ENCODE measurements at places on chromosomes 11 and 22.

DNA sequence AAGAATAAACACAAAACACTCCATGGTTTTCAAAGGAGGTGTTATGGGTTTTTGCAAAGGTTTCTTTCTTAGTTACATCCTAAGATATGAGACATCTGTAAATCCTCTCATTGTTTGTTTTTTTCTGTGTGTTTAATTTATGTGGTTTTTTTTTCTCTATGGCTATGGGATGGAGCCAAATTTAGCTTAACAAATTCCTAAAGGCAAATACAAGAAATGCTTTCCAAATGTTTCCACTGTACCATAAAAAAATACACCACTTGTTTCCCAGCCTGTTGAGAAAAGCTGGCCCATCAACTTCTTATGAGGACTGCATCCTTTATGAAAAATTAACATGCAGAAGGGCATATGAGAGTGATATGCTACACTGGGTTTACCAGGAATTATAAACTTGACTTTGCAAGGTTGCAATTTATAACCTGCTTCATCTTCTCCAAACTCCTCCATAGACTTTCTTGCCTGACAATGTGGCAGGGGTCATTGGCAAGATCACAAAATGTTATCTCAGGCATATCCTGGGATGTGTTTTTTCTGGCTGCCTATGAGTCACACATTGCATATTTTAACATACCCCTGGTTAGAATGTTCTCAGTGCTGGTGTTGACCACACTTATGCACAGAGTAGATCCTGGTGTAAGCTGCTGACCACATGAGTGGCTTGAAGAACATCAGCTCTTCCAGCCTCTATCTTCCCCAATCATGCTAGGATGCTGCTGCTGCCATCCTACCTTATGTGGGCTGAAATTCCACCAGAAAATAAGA lies 137.6 kb upstream of the TTC12 start:
- DNase-seq: no peak

DNA sequence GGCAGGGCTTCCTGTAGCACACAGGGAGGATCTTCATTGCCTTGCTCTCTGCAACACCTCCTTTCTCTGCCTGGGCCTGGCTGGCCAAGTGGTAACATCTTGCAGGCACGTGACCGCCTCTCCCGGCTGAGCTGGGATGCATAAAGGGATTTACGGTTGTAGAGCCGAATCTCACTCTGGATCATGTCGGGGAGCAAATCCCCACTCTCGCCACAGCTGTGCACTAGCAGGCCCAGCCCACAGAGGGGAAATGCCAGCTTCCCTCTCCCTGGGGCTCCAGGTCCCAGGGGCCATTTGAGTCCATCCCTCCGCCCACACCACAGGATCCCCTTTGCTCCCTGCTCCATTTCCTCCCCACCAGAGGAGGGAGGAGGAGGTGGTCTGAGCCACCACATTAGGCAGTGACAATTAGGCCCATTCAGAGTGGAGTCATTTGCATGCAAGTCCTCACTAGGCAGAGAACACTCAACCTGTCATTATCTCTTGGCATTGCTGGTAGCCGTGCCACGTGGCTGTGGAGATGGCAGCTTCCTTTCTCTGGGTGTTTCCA lies 196.7 kb downstream of the DSCAML1 start:
- no peak for DNase-seq

DNA sequence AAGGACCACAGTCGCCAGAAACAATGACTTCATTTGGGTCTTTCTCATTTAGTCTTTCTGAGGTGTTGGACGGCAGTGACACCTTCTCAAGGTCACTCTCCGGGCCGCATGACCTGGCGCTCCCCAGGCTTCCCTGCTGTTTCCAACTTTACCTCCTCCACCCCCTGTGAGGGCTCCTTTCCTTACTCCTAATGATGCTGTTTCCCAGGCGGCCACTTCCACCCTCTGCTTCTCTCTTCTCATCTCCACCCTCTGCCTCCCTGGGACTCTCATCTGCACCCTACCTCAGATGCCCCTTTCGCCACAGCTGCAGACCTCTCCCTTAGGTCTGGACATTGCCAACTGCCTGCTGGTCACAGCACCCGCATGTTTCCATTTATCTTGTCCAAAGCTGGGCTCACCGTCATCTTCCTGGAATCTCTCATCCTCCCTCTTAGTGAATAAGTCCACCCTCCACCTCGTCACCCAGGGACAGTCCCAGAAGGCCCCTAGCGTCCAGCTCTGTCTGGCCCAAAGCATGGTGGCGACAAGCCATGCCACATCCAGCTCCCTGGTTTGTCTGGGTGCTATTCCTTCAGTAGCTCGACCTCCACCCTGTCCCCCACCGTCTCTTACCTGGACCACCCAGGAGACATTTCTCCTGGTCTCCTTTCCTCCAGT lies 113.8 kb downstream of the BUD13 start:
- no peak for DNase-seq

GRCh38 chr22:36235585-36235984 lies 3.7 kb downstream of the APOL2 start:
- no peak for DNase-seq

DNA sequence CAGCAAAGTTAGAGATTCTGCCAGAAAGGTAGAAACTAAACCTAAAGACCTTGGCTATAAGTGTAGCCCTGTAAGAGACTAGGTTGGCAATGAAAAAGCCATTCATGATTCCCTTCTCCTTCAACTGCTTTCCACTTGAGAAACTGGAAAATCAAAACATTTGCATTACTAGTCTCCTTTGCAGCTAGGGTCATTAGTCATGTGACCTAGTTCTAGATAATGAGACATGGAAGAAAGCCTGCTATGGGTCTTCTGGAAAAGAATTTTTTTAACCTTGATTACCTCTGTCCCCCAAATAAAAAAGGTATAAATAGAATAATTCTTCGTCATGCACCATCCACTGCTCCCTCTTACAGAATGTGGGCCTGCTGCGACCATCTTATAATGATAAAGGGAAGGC lies 80.1 kb downstream of the SOX6 start:
- DNase-seq: no peak

GRCh38 chr11:120060512-120060911 lies 77.4 kb downstream of the TRIM29 start:
- DNase-seq: no peak

GRCh38 chr11:35207471-35208403 lies 68.8 kb downstream of the CD44 start:
- no peak for DNase-seq

GRCh38 chr11:32213223-32213622 lies 122.3 kb downstream of the RCN1 start:
- DNase-seq: no peak

GRCh38 chr11:118180300-118180703 lies 3.9 kb upstream of the SCN2B start:
- no peak for DNase-seq

GRCh38 chr11:130156108-130157022 lies 3.2 kb upstream of the ST14 start:
- no peak for DNase-seq

DNA sequence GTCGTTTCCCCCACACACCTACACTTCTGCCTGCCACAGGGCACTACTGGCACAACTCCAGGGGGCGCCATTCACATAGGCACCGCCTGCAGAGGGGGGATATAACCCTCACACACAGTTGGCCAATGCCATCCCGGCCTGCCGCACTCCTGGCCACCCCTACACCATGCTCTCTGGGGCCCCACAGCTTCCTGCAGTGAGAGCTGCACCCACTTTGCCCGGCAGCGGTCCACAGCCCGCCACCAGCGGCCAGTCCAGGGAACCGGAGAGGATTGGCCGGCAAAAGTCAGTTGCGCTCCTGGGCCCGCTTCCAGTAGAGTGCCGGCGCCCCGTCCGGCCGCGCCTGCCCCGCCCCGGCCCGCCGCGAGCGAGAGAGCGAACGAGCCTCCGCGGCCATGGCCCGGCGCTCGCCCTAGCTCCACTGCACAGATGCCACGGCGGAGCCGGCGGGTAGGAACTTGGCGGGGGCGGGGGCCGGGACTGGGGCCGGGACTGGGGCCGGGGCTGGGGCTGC lies 25.6 kb upstream of the SUSD2 start:
- DNase-seq: no peak

DNA sequence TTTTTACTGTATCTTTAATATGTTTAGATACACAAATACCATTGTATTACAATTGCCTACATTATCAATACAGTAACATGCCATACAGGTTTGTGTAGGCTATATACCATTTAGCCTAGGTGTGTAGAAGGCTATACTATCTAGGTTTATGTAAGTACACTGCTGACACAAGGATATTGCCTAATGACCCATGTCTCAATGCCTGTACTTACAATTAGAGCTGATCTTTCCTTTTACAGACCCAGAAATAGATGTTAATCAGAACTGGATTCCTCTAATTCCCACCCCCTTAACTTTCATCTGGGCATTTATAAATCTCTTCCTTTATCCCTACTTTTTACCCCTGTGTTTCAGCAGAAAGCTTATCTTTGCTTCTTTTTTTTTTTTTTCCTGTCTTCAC lies 229.5 kb downstream of the METTL15 start:
- no peak for DNase-seq

DNA sequence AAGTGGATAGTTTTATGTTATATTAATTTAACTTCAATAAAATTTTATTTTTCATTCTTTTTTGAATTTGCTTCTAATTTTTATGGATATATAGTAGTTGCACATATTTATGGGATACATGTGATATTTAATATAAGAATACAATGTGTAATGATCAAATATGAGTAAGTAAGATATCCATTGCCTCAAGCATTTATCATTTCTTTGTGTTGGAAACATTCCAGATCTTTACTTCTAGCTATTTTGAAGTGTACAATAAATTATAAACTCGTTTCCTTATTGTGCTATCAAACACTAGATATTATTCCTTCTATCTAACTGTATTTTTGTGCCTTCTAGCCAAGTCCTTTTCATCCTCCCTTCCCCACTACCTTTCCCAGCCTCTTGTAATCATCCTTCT lies 17.0 kb downstream of the EXPH5 start:
- DNase-seq: no peak

GRCh38 chr11:65172600-65172999 lies 2.6 kb downstream of the SPDYC start:
- DNase-seq: no peak

DNA sequence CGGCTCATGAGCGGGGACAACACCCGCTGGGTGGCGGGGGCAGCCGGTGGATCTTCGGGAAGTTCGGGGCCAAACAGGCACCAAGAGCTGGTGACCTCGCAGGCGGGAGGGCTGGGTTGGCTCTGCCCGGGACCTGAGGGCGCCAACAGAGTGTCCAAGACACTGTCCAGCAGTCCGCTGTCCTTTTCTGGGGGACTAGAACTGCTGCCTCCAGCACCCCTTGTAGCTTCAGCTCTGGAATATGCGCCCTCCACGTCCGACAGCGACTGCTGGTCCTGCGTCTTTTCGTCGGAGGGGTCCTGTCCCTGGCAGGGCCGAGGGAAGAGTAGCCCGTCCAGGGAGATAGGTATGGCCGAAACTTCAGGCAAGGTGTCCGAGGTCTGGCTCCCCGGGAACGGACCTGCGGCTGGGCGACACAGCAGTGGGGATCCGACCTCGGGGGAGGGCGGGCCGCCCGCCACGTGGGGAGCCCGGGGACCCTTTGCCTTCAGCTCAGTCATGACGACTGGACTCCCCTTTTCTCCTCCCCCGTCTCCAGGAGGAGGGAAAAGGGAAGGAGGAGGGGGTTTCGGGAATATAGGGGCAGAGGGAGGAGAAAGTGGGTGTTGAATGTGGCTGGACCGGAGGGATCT lies 926 bp downstream of the PGR start:
- no peak for DNase-seq

DNA sequence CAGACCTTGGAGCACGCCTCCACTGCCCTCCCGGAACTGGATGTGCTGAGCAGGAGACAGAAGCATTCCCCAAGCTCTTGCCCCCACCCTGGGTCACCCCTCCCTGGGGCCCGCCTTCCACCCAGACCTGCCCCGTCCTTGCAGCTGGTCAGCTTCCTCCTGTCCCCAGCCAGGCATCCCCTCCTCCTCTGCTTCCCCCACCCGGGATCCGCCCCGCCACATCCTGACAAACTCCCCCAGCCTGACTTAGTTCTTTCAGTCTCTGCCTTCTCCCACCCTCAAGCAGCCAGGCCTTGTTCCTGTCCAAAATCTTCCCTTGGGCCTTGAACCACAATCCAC lies 1.1 kb upstream of the PLXNB2 start:
- DNase-seq: no peak

DNA sequence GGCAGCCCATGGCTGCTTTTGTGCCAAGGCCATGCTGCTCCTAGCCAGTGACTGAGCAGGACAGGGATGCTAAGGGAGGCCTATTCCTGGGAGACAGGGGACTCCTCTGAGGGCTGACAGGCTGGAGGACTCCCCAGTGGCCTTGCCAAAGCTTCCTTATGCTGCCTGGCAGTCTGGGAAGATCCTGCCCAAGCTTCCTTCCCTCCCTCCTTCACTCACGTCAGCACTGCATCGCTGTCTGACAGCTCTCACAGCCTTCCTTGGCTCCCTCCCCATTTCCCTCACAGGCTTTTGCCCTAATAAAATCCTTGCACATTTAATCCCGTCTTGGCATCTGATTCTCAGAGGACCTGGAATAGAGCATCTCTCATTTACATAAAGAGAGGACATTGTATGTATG lies 26.5 kb downstream of the HTR3A start:
- DNase-seq: no peak

GRCh38 chr11:22416462-22416861 lies 78.3 kb downstream of the SLC17A6 start:
- DNase-seq: no peak

- no peak for DNase-seq
Measured at GRCh38 chr11:43197379-43197778, 114.4 kb upstream of the API5 start.

DNA sequence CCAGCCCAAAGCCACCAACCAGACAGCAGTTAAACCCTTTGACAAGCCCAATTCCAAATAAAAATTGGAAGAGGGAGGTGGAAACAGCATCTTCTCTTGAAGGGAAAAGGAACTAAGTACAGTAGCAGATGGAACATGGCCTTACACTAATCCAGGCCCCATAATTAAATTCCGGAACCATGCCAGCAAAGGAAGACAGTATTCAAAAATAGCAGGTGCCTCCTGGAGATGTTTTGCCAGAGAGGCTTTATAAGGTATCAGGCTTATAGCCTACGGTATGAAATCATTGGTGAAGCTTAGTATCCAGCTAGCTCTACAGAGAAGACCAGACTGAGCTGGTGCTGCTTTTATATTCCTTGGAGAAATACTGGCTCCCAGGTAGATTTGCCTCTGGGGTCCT lies 344.1 kb upstream of the API5 start:
- DNase-seq: no peak

GRCh38 chr11:63443714-63444113 lies 47.3 kb downstream of the PLAAT5 start:
- no peak for DNase-seq

- DNase-seq: no peak
Measured at GRCh38 chr11:108216988-108217387, 5.5 kb downstream of the NPAT start.

- DNase-seq: no peak
Measured at GRCh38 chr11:11499300-11499699, 122.5 kb downstream of the GALNT18 start.

- peak; percentile 13 for DNase-seq
Measured at GRCh38 chr11:76670485-76671236, at the start of gene LRRC32. Gene LRRC32 (minus strand): TSS chr11:76670747. CDS start chr11:76665954, 4,793 bp downstream.

DNA sequence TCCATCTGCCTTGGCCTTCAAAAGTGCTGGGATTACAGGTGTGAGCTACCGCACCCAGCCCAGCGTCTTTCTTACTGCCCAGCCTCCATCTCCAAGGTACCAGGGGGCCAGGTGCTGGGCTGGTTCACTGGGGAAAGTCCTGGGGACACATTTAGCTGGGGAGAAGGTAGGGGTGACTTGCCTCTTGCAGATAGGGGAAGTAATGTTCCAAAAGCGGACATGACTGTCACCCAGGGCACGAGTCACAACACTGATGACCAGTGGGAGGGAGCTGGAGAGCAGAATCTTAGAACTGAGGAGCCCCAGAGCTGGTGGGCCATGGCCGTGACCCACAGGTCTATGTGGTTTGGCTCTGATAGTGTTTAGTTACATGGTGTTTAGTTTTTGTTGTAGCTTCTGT lies 2.4 kb upstream of the SLC15A3 start:
- DNase-seq: no peak

All from stimulated activated CD4-positive, alpha-beta T cell treated with anti-CD3 and anti-CD28 coated beads, TNF-alpha, amount 100 ng/mL, for 4 hours (primary cell).